ENCODE measurements at places on chromosomes 11 and 22.

DNA sequence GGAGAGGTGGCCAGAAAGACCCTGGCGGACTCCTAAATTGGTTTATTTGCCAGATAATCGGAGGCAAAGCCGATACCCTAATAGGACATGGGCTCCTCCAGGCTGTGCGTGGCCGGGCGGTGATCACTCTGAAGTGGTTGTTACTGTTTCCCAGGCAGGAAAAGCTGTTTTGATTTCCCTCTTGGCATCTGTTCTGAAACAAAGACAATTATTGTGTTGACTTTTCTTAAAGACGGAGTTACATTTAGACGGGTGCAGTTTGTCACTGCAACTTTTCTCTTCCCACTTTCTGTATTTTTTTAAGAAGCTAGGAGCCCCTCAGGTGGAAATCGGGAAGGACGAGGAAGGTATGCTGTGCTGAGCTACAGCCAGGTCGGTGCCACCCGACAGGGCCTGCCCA is 1288.4 kb downstream of the BRD1 start:
- no peak for DNase-seq

DNA sequence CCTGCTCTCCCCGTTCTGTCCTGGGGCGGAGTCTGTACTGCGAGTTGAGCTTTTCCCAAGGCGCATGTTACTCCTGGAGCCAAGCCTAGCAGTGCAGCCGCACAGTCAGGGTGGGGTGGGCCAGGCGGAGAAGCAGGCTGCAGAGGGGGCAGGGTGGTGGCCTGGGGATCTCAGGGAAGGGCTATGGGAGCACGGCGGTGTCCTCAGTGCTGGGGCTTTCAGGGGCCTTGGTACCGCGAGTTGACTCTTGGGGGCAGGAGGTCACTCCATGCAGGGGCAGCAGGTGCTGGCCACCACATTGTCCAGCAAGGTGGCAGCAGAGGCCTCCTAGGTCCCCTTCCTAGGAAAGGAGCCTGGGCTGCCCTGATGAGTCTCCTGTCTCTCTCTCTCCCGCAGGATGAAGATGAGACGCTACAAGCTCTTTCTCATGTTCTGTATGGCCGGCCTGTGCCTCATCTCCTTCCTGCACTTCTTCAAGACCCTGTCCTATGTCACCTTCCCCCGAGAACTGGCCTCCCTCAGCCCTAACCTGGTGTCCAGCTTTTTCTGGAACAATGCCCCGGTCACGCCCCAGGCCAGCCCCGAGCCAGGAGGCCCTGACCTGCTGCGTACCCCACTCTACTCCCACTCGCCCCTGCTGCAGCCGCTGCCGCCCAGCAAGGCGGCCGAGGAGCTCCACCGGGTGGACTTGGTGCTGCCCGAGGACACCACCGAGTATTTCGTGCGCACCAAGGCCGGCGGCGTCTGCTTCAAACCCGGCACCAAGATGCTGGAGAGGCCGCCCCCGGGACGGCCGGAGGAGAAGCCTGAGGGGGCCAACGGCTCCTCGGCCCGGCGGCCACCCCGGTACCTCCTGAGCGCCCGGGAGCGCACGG is 14.9 kb upstream of the MIEF1 start:
- peak; percentile 61 for DNase-seq

GRCh38 chr11:88179971-88180629 is 4.9 kb upstream of the RAB38 start:
- DNase-seq: no peak

GRCh38 chr11:86551288-86552092 is 120.9 kb downstream of the ME3 start:
- DNase-seq: no peak

- DNase-seq: no peak
These were observed 99.3 kb upstream of the GAL start for GRCh38 chr11:68584991-68585524.

GRCh38 chr11:57287884-57288283 is 36.9 kb downstream of the TNKS1BP1 start:
- no peak for DNase-seq

DNA sequence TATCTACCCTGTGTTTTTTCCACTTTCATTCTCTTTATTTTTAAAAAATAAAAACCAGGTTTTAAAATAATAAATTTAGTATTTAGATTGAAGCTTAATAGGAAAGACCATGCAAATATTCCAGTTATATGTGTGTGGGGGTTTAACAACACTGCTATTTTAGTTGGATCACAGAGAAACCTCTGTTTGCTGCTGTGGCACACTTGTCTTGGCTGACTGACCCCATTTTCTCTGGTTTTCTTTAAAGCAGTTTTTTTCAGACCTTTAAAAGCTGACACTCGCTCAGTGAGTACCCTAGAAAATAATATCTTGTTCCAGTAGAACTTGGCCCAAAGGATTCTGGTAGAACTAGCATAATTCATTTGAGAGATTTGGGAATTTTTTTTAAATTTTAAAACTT is 31.6 kb downstream of the ACER3 start:
- DNase-seq: no peak

GRCh38 chr11:110912437-110912836 is 200.2 kb upstream of the ARHGAP20 start:
- no peak for DNase-seq

DNA sequence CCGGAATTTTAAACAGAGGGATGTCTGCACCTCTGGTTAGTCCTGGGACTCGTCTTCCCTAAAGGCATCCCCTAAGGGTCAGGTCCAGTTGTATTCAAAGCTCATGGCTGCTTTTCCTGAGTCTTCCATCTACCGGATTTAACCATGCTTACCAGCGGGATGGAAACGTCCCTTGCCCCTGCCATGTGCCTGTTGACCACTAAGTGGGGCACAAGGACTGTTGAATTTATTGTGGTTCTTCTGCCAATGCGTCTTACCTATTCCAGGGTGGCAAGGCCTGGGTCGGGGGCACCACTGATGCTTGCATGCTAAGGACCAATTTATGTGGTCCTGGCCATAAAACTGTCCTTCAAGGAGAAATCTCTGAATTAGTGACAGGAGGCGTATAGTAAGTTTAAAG is 25.6 kb downstream of the ANKRD42 start:
- DNase-seq: peak; percentile 29

GRCh38 chr11:119727523-119728151 is 1.4 kb downstream of the NECTIN1 start:
- DNase-seq: peak; percentile 89

DNA sequence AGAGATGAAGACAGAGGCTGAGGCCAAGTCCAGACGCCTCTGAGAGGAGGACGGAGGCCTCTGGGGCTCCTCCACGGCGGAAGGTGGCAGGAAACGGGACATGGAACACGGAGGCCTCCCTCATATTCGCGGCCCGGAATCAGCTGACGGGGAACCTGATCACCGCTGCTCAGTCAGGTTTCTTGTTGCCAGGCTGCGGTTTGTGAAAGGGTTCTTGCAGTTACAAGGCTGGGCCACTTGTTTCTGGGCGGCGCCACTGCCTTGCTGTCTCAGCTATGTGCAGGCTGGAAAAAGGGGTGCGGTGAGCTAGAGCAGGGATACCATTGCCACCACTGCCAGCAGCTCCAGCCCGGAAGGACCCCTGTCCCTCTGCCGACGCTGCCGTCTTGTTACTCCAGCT is 10.0 kb upstream of the MMP1 start:
- peak; percentile 44 for DNase-seq

- no peak for DNase-seq
These were observed 13.9 kb upstream of the SCGB1A1 start for GRCh38 chr11:62404901-62405300.

DNA sequence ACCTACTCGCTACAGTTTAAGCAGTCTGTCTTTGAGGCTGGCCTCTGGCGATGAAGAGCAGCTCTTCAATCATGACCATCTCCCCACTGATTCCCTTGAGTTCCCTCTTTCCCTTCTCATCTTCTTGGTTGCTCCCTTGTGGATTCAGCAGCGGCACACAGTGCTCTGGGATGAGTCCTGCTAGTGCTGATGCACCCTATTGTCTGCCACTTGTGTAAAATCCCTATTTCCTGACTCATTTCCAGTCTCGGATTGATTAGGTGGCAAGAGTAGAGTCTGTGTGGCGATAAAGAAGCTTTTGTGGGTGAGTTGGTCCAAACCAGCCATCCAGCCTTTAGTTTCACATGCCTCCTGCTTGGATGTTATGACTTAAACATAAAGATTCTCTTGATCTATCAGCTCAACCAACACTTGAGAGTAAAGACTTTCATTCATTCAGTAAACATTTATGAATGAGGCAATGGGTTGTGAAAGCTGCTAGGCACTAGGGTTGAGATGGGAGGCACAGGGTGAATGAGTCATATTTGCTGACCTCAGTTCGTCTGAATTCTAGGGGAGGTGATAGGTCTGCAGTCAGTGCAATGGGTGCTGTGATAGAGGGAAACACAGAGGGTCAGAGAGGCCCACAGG is 219.4 kb upstream of the RAG2 start:
- no peak for DNase-seq

DNA sequence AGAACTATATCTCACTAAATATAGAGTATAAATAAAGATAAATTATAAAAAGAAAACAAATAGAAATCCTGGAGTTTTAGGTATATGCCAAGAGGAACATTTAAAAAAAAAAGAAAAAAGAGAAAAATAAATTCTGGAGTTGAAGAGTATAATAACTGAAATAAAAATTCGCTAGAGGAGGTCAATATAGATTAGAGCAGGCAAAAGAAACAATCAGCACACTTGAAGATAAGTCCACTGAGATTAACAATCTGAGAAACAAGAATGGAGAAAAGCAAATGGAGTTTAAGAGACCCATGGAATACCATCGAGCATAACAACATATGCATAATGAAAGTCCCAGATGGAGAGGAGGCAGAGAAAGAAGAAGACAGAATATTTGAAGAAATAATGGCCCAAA is 14.3 kb upstream of the BEST1 start:
- no peak for DNase-seq

GRCh38 chr11:88174709-88175568 is at the start of gene RAB38:
TSS of gene RAB38 (minus strand) at chr11:88175443. CDS start at chr11:88175384, 59 bp downstream.
- peak; percentile 86 for DNase-seq

DNA sequence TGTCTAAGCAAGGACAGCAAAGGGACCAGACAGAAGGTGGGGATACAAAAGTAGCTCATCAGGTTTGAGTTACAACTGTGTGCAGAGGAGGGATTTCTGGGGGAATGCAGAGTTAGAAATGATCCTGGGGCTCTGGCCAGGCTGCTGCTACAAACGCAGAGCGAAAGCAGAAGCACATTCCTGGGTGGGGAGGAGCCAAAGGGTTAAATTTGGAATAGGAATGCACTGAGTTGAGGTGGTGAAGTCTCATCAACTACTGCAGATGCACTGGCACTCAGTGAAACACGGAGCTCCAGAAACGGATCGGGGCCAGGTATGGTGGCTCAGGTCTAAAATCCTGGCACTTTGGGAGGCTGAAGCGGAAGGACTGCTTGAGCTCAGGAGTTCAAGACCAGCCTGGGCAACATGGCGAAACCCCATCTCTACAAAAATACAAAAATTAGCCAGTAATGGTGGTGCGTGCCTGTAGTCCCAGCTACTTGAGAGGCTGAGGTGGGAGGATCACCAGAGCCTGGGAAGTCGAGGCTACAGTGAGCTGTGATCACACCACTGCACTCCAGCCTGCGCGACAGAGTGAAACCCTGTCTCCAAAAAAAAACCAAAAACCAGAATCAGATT is 3.2 kb downstream of the CHKA start:
- peak; percentile 48 for DNase-seq

GRCh38 chr11:73461964-73462363 is 85.8 kb downstream of the RELT start:
- DNase-seq: no peak

DNA sequence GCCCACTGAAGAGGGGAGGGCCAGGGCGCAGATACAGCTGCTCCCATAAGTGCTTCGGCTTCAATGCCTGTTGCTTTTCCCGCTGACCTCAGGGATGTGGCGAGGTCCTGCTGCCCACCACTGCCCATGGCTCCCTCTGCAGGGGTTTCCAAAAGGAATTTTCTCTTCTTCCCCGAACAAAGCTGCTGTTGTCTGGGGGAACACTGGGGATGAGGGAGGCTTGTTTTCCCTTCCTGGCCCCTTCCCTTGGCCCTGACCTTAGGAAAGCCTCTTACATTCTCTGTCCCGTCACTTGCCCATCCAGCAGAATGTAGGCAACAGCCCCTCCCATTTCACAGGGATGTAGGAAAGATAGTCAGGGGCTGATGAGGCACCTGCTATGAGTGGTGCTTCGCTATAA is 34.8 kb downstream of the CD82 start:
- DNase-seq: no peak

DNA sequence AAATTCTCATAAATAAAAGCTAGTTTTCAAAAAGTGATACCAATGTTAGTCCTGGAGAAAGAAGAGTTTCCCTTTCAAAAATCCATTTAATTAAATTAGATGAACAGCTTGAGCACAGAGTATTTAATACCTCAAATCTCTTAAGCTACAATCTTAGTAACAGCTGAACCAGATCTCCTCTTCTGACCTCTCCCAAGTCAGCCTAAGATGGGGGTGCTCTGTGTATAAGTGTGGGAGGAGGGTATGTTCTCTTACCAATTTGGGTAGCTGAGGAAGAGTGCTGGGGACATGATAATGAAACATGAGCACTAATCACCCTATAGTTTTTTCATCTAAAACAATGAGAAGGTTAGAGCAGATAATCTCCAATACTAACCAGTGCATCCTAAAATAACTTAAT is 9.6 kb downstream of the TPH1 start:
- no peak for DNase-seq

DNA sequence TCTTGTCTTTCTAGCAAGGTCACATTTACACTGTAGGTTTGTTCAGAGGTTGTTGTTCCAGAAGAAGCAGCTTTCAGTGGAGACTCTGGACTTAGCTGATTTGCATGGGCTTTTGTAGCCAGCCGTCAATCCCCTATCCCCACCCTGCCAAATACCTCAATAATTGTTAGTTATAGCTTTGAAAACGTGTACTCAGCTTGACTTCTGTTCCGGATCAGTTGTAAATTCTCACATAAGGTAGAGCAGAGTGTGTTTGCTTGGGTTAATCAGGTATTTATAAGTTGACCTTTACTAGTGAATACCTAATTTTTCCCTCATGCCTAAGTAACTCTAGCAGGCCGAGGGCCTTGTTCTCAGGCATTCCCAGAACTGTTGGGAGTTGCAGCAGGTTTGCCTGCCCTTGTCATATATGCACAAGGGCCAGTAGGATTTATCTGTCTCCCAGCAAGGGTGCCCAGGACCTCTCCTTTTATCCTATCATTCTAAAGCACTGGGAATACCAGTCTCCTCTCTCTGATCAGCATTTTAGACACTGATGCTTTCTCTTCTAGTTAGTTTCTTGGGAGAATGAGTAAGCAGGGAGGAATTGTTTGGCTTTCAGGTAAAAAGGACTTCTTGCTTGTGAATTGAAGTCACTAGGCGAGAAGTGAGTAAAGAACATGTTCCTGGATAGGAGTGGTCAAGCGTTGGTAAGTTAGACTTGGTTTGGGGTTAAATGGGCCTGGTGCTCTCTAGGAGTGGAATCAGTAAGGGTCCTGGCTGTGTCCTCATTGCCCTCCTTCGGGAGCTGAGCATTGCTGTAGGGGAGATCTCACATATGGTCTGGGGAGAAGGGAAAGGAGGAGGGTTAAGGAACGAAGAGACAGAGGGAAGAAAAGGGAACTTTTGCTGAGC is 22.1 kb downstream of the STIM1 start:
- DNase-seq: no peak

- DNase-seq: no peak
These were observed 99.2 kb downstream of the VPREB1 start for GRCh38 chr22:22343581-22344296.
